Activated T-helper 2 cell treated with anti-CD3 and anti-CD28 coated beads, Interferon-gamma antibody, Interleukin-2, Interleukin-4, amounts not matched to agents 10 μg/mL and 5 μg/mL and 100 μg/mL, durations not matched to agents 14 hours and 24 hours and 36 hours (primary cell): ENCODE measurements at places on chromosomes 5 and 9.

GRCh38 chr5:168670881-168671575 is 91.9 kb upstream of the PANK3 start:
- no peak for DNase-seq
- H3K4me1 ChIP-seq, result no peaks in the 10 kb centered on the region
- H3K27me3 ChIP-seq, result no peaks in the 10 kb centered on the region
- no peak overlapping the region for H3K4me3 ChIP-seq
- no peak overlapping the region for H3K27ac ChIP-seq
- no peaks in the 10 kb centered on the region for H3K36me3 ChIP-seq

GRCh38 chr9:106653213-106653612 is 209.8 kb upstream of the ZNF462 start:
- H3K4me3 ChIP-seq, result no peak overlapping the region
- H3K36me3 ChIP-seq, result no peaks in the 10 kb centered on the region
- no peaks in the 10 kb centered on the region for H3K4me1 ChIP-seq
- no peak overlapping the region for H3K27ac ChIP-seq

- no peaks in the 10 kb centered on the region for H3K36me3 ChIP-seq
- H3K4me3 ChIP-seq, result no peak overlapping the region
- no peak overlapping the region for H3K27ac ChIP-seq
- DNase-seq, result no peak
- no peaks in the 10 kb centered on the region for H3K4me1 ChIP-seq
Observed at GRCh38 chr5:22908129-22908528, 55.0 kb upstream of the CDH12 start.

- no peaks in the 10 kb centered on the region for H3K36me3 ChIP-seq
- no peak overlapping the region for H3K4me3 ChIP-seq
- H3K27me3 ChIP-seq, result peaks cover 19% of the 10 kb centered on the region
- H3K4me1 ChIP-seq, result no peaks in the 10 kb centered on the region
- no peak for DNase-seq
Observed at GRCh38 chr5:73857446-73857845, 231.4 kb downstream of the ARHGEF28 start.

DNA sequence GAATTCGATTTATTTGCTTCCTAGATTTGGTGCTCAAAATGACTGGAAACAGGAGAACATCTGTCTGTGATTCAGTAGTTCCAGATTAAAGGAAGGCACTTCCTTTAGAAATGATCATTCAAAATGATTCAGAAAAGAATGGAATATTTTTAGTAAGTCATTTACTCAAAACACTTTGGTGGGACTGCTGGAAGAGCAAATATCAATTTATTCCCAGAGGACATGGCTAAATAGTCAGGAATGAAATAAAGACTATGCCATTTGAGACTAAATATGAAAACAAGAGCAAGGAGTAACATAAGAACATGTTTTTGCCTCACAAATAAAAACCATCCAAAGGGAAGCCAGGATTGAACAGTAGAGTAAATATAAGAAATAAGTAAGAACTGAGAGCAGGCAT is 138.6 kb upstream of the RASA1 start:
- H3K4me3 ChIP-seq, result no peak overlapping the region
- H3K36me3 ChIP-seq, result no peaks in the 10 kb centered on the region
- H3K4me1 ChIP-seq, result peaks cover 16% of the 10 kb centered on the region
- no peak overlapping the region for H3K27ac ChIP-seq
- H3K27me3 ChIP-seq, result no peaks in the 10 kb centered on the region

DNA sequence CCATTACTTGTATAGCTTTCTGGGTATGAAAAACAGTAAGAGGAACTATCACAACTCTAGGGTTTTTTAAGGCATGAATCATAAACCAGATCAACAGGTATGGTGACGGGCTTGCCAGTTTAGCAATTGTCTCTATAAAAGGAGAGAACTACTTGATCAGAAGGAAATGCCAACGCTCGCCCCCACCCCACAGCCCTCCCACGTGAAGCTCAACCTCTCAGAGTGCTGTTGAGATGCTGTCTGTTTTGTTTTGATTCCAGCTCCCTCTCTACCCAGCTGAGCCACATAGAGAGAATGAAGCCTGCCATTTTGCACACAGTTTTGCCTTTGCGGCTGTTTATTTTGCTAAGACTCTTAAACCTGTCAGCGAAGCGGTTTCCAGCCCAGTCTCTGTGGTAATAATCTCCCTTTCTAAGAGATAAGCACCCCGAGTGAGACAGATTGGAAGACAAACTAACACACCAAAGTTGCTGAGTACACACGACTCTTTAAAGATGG is 257.9 kb upstream of the ANKRD55 start:
- peak overlapping the region; percentile 83 for H3K27ac ChIP-seq
- H3K36me3 ChIP-seq, result no peaks in the 10 kb centered on the region
- peak; percentile 34 for DNase-seq

DNA sequence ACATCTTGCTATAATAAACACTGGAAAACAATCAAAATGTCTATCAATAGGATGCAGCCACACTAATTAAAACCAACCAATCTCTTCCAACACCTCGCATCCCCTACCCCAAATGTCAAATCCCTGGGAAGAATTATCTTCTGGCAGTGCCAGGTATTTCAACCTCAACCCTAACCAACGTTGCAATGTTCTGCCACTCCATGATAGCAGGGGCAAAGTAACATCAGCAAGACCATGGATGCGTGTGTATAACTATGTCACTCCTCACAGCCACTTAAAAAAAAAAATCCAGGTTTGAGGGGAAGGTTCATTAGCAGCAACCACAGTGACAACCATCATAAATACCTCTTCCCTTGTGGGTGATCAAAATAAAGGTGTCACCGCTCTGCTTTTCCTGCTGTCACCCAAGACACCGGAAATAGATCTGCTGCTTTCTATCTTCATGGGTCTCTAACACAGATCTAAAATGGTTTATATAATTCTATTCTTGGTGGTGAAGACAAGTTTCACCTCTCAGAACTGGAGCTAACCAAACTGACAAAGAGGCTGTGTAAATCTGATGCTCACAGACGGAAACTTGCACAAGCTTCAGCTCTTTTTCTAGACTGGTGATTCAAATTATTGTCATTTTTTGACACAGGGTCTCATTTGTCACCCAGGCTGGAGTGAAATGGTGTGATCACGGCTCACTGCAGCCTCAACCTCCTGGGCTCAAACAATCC is 9.9 kb downstream of the HSPA9 start:
- H3K4me3 ChIP-seq, result no peak overlapping the region
- H3K4me1 ChIP-seq, result peaks cover 39% of the 10 kb centered on the region
- H3K27ac ChIP-seq, result peak overlapping the region; percentile 61
- peaks cover 88% of the 10 kb centered on the region for H3K36me3 ChIP-seq
- no peak for DNase-seq
- H3K27me3 ChIP-seq, result no peaks in the 10 kb centered on the region

DNA sequence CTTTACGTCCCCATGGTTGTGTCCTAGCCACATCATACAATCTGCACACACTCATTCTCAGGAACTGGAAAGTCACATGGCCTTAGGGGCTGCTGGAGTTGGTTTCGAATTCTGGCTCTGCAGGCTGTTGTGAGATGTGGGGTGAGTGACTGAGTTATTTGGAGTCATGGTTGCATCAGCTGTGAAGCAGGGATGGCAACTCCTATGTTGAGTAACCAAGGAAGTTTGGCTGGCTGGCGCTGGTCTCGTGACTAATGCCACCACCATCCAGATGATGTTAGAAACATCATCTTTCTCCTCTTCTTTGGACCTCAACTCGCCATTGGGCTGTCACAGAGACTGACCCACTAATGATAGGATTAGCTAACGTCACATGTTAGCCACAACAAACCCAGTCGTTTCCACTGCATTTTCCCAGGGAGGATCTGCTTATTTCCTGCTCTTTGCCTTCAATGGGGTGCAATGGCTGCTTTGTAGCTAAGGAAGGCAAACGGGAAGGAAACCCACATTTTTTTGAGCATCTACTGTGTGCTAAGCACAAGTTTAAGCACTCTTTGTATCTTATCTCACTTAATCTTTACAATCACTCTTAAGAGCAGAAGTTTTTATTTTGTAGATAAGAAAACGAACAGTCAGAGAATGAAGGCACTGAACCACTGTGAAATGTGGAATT is 78.1 kb upstream of the UBTD2 start:
- no peaks in the 10 kb centered on the region for H3K36me3 ChIP-seq
- no peak overlapping the region for H3K27ac ChIP-seq
- H3K4me1 ChIP-seq, result peaks cover 5% of the 10 kb centered on the region
- no peak for DNase-seq
- H3K4me3 ChIP-seq, result no peak overlapping the region

GRCh38 chr5:132655821-132656773 is 1.9 kb upstream of the IL13 start:
- H3K27ac ChIP-seq, result peak overlapping the region; percentile 65
- H3K4me3 ChIP-seq, result peak overlapping the region; percentile 67
- H3K36me3 ChIP-seq, result peaks cover 30% of the 10 kb centered on the region
- DNase-seq, result no peak

- no peak overlapping the region for H3K4me3 ChIP-seq
- peaks cover 64% of the 10 kb centered on the region for H3K36me3 ChIP-seq
- H3K4me1 ChIP-seq, result no peaks in the 10 kb centered on the region
- no peaks in the 10 kb centered on the region for H3K27me3 ChIP-seq
Observed at GRCh38 chr5:31492869-31493268, 39.0 kb downstream of the DROSHA start.

GRCh38 chr9:85941966-85942912 is 1.3 kb downstream of the NAA35 start:
- no peak overlapping the region for H3K4me3 ChIP-seq
- peaks cover 11% of the 10 kb centered on the region for H3K4me1 ChIP-seq
- peaks cover 11% of the 10 kb centered on the region for H3K36me3 ChIP-seq

DNA sequence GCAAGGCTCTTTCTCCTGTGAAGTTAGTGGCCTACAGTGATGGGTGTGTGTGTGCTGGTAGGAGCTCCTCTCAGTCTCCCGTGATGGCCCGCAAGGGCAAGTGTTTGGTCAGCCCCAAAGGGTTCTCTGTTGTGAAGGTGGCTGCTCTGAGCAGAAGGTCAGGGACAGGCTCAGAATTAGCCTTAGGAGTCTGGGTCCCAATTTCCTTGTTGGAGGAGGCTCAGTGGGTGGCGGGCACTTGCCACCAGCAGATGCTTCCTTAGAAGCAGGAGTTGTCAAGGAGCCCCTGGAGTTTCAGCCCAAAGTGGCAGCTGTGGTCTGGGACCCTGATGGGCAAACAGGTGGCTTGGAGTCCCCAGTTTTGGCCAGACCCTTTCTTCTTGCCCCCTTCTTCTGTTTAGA is 154.4 kb downstream of the MACROH2A1 start:
- no peaks in the 10 kb centered on the region for H3K36me3 ChIP-seq
- DNase-seq, result no peak
- H3K4me3 ChIP-seq, result no peak overlapping the region
- H3K27ac ChIP-seq, result no peak overlapping the region

DNA sequence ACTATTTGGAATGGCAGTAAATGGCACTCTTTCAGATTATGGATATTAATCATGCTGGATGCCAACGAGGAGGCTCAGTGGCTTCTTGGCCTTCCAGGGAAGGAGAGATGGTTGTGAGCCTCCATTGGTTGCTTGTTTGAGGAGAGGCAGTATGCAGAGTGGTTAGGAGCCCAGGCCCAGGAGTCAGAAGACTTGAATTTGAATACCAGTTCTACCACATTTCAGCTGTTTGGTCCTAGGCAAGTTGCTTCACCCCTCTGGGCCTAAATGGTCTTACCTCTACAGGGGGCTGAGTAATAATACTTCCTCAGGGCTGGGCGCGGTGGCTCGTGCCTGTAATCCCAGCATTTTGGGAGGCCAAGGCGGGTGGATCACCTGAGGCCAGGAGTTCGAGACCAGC is 52.5 kb downstream of the COL27A1 start:
- H3K27ac ChIP-seq, result no peak overlapping the region
- H3K27me3 ChIP-seq, result no peaks in the 10 kb centered on the region
- H3K4me1 ChIP-seq, result no peaks in the 10 kb centered on the region

GRCh38 chr5:30752015-30752414 is 441.5 kb upstream of the CDH6 start:
- no peaks in the 10 kb centered on the region for H3K36me3 ChIP-seq
- no peak overlapping the region for H3K4me3 ChIP-seq
- no peak overlapping the region for H3K27ac ChIP-seq

DNA sequence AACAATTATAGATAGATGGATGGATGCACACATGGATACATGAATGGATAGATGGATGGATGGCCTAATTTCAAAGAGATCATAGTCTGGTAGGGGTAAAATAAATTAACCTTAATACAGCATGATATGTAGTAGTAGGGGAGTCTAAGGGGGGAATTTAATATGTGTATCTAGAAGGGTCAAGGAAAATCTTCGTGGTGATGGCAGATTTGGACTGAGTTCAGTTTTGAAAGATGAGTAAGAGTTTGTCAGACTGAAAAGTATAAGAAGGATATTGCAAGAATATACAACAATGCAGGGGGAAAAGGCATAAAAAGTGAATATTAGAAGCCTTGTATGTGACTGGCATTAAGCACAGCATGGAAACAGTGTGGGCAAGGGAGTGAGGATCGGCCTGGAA is 98.7 kb downstream of the ZNF462 start:
- H3K4me3 ChIP-seq, result no peak overlapping the region
- no peaks in the 10 kb centered on the region for H3K36me3 ChIP-seq
- DNase-seq, result no peak
- H3K27me3 ChIP-seq, result no peaks in the 10 kb centered on the region

DNA sequence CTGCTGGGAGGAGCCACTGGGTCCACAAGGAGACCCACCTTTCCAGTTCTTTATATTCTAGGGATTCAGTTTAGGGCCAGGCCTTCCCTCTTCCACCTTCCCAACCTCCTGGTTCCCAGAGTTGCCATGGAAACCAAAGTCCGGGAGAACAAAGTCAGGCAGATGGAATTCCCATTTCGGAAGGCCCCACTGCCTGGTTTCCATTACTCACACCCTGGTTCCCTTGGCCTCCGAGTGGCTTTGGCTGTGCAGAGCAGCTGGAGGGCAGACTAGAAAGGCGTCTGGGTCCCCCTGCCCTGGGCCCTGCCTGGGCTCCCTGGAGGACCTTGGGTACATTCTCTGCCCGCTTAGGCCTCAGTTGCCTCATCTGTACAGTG is 136.1 kb downstream of the RGS3 start:
- peaks cover 32% of the 10 kb centered on the region for H3K36me3 ChIP-seq
- no peak for DNase-seq
- peaks cover 14% of the 10 kb centered on the region for H3K4me1 ChIP-seq
- no peaks in the 10 kb centered on the region for H3K27me3 ChIP-seq
- H3K4me3 ChIP-seq, result no peak overlapping the region

GRCh38 chr5:79547429-79547822 is 33.5 kb upstream of the HOMER1 start:
- H3K4me1 ChIP-seq, result no peaks in the 10 kb centered on the region
- no peaks in the 10 kb centered on the region for H3K36me3 ChIP-seq
- no peak overlapping the region for H3K27ac ChIP-seq
- no peak overlapping the region for H3K4me3 ChIP-seq

DNA sequence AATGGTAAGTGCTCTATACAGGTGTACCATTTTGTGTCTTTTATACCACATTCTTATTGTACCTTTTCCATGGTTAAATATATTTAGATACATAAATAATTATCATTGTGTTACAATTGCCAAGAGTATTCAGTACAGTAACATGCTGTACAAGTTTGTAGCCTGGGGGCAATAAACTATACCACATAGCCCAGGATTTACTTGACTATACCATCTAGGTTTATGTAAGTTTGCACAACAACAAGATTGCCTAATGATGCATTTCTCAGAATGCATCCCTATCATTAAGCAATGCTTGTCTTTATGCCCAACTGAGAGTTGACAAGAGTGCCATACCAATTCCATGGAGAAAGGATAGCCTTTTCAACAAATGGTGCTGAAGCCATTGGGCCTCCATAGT is 136.7 kb upstream of the PJA2 start:
- DNase-seq, result no peak
- no peaks in the 10 kb centered on the region for H3K27me3 ChIP-seq
- H3K36me3 ChIP-seq, result no peaks in the 10 kb centered on the region
- H3K4me3 ChIP-seq, result no peak overlapping the region
- no peaks in the 10 kb centered on the region for H3K4me1 ChIP-seq
- H3K27ac ChIP-seq, result no peak overlapping the region

GRCh38 chr9:111114486-111114885 is 76.2 kb upstream of the LPAR1 start:
- no peak for DNase-seq
- H3K4me3 ChIP-seq, result no peak overlapping the region
- H3K27me3 ChIP-seq, result no peaks in the 10 kb centered on the region
- H3K36me3 ChIP-seq, result no peaks in the 10 kb centered on the region
- no peaks in the 10 kb centered on the region for H3K4me1 ChIP-seq
